ENCODE measurements at places on chromosomes 2 and 18.

GRCh38 chr2:164873210-164873908 is 31.7 kb upstream of the COBLL1 start:
- peak; percentile 94 for DNase-seq

DNA sequence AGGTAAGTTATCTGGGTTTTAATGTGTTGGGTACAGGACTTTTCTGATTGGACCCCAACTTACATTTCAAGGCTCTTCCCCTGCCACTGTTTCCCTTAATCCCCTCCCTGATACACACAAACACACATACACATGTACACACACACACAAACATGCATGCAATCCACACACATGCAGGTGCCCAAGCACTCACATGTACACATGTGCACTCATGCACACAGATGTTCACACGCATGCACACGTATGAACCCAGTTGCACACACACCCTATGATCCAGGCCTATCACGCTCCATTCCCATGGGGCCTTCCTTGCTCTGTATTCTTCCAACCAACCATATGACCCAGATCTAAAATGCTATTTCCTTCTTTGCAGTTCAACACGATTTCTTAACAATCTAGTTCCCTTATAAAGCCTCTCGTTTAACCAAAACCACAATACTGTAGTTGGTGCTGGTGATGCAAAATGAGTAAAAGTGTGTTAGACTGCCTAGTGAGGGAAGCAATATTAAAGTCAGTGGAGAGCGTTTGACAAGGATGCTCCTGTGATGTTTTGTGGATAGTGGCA is 11.1 kb downstream of the SERPINB8 start:
- no peak for DNase-seq

DNA sequence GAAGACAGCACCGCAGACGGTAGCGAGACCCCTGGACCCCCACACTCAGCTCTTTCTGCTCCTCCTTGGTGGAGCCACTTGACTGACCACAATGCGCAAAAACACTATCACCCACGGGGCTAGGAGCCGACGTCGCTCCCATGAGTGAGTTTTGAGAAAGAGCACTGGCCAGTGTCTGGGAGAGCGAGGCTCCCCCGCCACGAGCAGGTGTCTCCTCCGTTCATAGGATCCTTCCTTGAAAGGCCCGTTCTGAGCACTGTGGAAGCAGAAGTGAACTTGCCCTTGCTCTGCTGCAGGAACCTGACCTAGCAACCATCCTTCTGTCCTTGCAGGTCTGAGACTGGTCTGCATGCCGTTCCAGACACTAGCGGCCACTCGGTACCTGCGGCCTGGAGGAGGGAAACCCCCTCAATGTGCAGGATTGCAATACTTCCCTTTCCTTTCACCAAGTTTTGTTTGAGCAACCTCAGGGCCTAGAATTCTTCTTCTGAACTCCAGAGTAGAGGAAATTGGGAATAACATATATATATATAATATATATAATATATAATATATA is 12.9 kb upstream of the ZNF516 start:
- no peak for DNase-seq

- DNase-seq: peak; percentile 56
Measured at GRCh38 chr18:60070631-60071030, 170.8 kb downstream of the PMAIP1 start.

- DNase-seq: no peak
Measured at GRCh38 chr2:68435615-68436014, 31.5 kb downstream of the FBXO48 start.

GRCh38 chr2:160256507-160256906 is 56.4 kb upstream of the ITGB6 start:
- DNase-seq: no peak

GRCh38 chr2:228474466-228474865 is 293.0 kb upstream of the SPHKAP start:
- peak; percentile 89 for DNase-seq

DNA sequence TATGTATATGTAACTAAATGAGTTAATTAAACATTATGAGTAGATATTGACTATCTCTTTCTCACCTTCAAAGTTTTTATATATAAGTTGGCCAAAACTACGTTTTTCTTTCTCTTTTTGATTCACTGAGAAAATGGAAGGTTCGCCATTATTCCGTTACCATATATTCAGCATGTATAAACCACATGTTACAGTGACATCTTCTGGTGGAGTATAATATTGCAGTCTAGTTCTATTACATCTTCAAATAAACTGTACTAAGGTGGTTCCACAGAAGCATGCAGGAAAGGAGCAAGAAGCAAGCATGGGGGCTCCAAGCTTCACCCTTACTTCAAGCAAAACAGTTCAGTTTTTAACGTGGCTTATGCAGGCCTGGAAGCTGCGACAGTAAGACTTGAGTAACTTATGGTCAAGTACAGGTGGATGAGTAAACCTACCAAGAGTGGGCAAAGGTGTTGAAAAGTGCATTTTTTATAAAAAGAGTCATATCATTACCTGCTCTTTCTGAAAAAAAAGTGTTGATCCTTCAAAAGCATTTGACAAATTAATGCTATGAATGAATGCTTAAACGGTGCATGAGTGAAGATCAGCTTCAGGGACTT is 129.8 kb upstream of the RAB6C start:
- DNase-seq: peak; percentile 79

DNA sequence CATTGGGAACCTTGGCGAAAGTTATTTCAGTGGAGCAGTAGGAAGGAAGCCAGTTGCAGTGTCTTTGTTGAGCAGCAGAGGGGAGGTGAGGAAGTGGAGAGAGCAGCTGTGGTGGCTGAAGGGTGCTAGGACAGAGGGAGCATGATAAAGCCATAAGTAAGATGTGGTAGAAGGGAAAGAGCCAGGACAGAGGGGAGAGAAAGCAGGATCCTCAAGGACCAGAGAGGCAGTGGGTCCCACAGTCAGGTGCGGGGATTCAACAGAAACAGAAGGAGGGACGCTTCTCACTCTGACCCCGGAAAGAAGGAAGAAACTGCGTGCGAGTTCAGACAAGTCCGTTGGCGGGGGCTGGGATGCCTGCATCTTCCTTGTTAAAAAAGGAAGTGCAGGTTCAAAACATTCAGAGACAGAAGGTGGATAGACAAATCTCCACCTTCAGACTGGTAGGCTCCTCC is at the start of gene CXCR2:
Gene CXCR2, plus strand, starts transcription at position 403 of the 455 bp plus-strand sequence. CDS start 8,774 bp downstream, outside the sequence.
- DNase-seq: no peak

DNA sequence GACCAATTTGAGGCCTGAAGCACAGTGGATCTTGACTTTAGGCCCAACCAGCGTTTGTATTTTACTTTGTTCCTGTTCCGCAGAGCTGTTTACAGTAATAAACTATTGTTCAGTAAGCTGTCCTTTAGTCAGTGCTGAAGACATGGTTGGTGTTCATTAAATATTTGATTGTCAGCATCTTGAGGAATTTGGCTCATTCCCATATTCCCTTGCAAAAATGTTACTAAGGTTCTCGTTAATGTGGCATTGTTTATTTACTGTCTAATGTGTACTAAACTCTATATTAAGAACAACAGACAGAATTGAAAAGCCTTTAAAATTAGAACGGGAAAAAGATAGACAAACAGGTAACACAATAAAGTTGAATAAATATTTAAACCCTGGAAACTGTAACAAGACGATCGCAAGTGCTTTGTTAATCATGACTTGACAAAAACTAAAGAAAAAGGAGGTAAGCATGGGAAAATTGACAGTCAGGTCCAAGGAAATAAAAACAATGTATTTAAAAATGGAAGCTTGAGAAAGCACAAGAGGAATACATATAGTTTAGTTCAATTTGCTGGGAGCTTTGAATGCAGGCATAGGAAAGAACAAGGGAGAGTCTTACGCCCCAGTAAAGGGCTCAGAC is 1060.8 kb upstream of the CRIM1 start:
- DNase-seq: peak; percentile 6

- DNase-seq: no peak
Measured at GRCh38 chr2:101773137-101773536, 75.6 kb downstream of the MAP4K4 start.

DNA sequence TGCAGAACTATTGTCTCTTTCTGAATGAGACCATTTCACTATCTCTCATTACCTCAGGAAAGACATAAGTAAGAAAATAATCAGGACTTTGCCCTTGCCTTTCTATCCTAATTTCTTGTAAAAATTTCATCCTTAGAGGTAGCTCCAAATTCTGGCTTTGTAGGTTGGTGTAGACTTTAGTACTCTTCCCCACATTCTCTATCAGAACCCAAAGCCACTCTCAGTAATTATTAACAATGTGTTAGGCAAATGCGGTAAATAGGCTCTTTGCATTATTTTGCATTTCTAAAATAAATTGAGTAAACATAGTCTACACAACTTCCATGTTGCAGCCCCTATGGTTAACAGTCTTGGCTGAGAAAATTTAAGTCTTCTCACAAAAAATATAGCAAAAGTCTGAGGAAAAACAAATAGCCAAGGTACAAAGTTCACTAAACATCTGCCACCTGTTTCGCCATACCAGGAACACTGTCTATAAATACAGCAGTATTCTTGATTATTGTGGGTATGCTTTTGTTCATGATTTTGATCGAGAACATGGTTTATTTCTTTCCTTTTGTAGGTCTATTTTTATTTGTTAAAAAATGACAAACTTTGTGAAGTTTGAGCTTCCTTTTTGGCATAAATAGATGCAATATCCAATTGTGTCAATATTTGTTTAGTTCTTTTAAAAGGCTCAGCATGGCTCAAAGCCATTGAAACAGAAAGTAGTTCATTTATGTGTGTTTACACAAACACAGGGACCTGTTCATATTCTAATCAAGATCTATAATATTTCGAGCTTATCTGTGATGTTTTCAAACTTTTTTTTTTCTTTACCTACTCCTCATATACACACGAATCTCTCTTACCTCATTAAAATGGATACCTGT is 1061.5 kb downstream of the CNTNAP5 start:
- no peak for DNase-seq

- DNase-seq: peak; percentile 77
Measured at GRCh38 chr18:3585656-3586509, 135.9 kb downstream of the TGIF1 start.

GRCh38 chr2:12604341-12604740 is 112.4 kb upstream of the TRIB2 start:
- DNase-seq: no peak

- peak; percentile 36 for DNase-seq
Measured at GRCh38 chr18:35345460-35345921, 1.3 kb upstream of the ZNF24 start.

- DNase-seq: no peak
Measured at GRCh38 chr2:233021771-233022170, 8.7 kb upstream of the NGEF start.
